ENCODE measurements at places on chromosomes 5 and 9.

DNA sequence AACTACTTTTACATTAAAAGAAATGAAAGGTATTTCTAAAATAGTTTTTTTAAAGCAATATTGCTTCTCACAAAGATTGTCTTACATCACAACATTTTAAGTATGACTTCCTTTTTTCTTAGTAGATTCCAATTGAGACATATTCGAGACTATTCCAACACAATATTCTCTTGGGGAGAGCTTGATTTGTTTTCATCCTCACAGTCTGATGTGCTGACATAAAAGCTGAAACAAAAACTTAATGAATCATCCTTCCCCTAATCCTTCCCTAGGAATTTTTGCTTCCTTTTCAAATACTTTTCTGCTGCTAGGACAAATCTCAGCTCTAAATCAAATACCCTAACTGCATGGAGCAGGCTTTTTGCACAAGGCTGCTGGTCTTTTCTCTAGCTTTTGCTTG lies 245.8 kb upstream of the MAP3K1 start:
- DNase-seq = no peak

- no peak for DNase-seq
Measured at GRCh38 chr5:118921866-118922265, 66.5 kb downstream of the DTWD2 start.

DNA sequence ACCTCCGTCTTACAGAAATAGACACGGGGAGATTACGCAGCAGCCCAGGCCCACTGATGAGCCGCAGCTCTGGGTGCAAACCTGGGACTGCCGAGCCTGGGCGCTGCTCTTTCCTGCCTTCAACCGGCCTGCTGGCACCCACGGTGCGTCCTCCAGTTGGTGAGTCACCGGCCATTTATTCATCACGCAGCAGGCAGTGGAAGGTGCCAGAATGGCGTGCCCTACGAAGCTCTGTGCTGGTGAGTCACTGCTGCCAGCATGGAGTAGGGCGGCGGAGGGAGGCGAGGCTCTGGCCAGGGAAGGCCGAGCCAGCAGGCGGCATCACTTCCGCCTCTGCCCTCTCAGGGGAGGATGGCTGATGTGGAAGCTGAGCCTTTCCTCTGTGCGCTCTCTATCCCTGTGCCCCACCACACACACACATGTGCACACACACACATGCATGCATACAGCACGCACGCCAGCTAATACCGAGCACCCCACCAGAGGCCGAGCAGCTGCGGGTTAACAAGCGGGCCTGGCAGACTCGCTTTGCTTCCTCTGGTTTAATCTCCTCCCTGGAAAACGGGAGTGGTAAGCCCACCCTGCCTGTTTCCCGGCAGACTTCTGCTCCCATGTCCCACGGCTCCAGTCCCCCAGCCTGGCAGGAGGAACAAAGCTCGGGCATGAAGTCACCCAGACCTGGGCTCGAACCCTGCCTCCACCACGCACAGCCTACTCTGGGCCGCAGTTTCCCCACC lies 39.2 kb downstream of the OLFM1 start:
- no peak for DNase-seq

DNA sequence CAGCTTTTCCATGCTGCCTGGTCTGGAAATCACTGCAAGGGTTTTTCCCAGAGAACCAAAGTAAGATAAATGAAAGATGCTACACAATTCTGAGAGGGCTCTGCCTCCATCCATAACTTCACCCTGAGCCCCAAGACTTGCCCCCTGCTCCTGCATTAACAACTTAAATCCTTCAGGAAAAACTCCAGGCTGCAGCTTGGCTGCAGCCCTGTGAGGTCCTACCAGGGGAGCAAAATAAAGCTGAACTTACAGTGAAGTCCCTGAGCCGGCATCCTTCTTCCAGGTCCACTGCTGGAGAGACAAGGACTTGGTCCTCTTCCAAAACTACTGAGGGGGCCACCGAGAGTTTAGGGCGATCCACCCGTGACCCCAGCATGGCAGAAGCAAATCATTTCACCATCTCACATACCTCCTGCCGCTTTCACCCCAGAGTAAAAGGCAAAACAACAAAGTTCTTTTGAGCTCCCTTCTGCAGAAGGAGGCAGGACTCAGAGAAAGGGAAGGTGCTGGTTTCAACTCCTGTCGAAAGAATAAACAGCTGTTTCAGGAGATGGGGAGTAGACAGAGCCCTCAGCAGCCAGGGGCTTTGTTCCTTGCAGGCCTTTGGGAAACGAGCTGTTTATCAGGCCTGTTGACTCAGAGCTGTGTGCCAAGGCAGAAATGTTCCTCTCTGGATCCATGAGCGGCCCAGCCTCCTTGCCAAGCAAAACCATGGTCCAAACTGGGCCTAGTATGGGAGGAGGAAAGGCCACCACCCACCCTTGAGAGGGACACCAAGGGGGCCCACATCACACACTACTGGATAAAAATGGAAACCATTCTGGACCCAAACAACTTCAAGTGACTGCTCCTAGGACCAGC lies 20.6 kb downstream of the GGTA1 start:
- no peak for DNase-seq

DNA sequence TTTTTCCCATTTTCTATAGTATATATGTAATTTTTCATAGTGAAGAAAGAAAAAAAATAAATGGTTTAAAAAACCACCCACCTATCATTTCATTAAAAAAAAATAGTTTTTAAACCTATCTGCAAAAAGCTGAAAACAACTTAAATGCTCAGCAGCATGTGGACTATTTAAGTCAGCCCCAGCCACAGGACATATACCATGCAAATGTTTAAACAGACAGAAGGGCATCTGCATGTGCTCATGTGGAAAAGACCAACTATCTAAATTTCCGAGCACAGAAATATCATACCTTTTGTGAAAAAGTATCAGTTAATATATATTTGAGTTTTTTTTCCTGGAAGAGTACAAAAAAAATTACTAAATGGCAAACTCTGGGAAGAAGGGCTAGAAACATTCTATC lies 143.4 kb downstream of the EPB41L4A start:
- DNase-seq = no peak

GRCh38 chr9:90259311-90260246 lies 383.0 kb downstream of the DIRAS2 start:
- DNase-seq = no peak

- no peak for DNase-seq
Measured at GRCh38 chr5:157743163-157744050, at the start of gene LSM11. Gene LSM11 (plus strand): TSS chr5:157743712. CDS start chr5:157743751, 39 bp downstream.

DNA sequence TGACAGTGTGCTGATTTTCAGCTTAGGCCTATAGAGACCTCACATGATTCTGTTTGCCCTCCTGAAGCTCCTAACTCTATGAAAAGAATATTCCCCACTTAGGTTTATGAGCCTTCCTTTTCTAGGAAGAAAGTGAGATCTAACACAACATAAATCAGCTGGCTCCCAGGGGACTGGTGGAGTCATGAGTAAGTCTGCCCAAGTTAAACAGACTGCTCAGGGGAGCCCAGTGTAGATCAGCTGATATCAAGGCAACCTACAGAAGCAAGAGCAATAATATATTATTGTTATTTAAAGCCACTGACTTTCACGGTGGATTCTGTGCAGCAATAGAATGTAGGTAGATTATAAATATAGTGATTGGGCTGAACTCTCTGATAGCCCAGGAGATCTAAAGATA lies 1978.6 kb upstream of the CDH6 start:
- no peak for DNase-seq

Data from NCI-H1417 treated with DMSO at 0.1 percent for 48 hours (cell line).